CD4-positive, alpha-beta T cell treated with Interleukin-1 beta for 1 hour (primary cell): ENCODE measurements at places on chromosomes 2 and 18.

- no peak for DNase-seq
Measured at GRCh38 chr2:31440764-31441163, 26.2 kb upstream of the XDH start.

DNA sequence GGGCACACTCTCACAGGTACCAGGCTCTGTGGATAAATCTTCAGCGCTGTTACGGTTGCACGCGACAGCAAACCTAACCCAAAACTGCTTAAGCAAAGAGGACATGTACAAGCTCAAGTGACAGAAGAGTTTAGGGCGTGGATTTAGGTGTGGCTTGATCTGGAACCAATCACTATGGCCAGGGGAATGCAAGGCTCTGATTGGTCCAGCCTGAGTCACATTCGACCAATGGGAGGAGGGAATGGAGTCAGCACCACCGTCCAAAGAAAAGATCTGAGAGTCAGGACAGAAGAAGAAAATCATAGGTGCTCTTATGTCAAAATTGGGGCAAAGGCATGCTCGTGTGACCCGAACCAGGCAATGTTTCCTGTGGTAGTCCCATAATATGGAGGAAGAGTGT lies 139.0 kb downstream of the TRIM43 start:
- no peak for DNase-seq

DNA sequence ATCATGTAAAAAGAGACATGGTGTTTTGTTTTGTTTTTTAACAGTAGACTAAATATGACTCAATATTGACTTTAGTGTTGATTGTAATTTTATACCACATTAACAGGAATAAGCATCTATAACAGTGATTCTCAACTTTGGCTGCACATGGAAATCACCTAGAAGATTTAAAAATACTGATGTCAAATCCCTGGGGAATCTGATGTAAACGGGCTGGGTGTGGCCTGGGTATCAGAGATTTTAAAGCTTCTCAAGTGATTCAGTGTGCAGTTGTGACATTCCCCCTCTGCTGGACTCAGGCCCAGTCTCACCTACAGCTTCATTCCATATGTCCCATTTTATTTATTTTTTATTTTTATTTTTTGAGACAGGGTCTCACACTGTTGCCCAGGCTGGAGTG lies 82.8 kb upstream of the ATP8B1 start:
- DNase-seq: no peak

DNA sequence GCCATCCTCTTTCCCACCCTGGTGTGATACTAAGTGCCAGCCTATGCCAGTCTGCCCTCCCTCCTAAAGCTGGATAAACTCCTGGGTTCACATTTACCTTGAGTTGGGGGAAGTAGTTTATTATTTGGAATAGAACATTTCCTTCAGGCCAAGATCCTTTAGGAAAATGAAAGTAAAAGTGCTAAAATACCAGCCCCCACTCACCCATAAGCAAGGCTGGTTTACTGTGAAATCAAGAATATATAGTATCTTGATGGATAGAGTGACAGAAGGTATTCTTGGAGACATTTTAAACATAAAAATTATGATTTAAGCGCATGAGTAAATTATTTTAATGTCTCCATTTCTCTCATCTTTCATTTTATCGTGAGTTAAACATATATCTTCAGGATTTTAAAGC lies 27.1 kb downstream of the ZNF532 start:
- no peak for DNase-seq

DNA sequence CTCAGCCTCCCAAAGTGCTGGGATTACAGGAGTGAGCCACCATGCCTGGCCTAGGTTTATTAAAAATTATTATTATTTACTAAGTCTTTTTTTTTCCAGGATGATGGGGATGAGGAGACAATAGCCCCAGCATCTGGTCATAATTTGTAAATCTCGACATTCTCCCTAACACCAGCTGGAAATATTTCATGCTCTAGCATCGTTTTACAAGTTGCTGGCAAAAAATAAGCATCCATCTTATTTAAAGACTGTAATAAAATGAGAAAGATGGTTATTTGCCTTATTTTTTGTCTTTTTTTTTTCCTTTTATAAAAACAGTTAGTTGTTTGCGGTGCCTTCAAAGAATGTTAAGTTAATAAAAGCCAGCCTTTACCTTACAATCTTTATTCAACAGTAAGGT lies 56.7 kb downstream of the SF3B1 start:
- no peak for DNase-seq

- DNase-seq: peak; percentile 26
Measured at GRCh38 chr18:10213526-10213925, 240.9 kb upstream of the APCDD1 start.

DNA sequence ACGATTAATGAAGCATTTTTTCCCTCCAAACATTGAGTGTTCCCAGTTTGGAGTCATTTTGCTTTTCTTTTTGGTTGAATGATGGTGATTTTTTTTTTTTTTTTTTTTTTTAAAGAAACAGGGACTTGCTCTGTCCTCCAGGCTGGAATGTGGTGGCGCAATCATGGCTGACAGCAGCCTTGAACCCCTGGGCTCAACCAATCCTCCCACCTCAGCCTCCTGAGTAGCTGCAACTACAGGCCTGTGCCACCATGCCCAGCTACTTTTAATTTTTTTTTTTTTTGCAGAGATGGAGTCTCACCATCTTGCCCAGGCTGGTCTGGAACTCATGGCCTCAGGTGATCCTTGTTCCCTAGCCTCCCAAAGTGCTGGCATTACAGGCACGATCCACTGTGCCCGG lies 46.2 kb downstream of the IMPA2 start:
- no peak for DNase-seq

GRCh38 chr2:204948822-204949221 lies 403.5 kb downstream of the PARD3B start:
- no peak for DNase-seq

GRCh38 chr2:122528061-122528460 lies 772.6 kb downstream of the TSN start:
- no peak for DNase-seq
